CD4-positive, alpha-beta T cell treated with Interleukin-12 subunit alpha and Interleukin-12 subunit beta, for 1 hour (primary cell): ENCODE measurements at places on chromosomes 11 and 22.

- no peak for DNase-seq
Measured at GRCh38 chr11:46345131-46345597, 2.1 kb upstream of the DGKZ start.

DNA sequence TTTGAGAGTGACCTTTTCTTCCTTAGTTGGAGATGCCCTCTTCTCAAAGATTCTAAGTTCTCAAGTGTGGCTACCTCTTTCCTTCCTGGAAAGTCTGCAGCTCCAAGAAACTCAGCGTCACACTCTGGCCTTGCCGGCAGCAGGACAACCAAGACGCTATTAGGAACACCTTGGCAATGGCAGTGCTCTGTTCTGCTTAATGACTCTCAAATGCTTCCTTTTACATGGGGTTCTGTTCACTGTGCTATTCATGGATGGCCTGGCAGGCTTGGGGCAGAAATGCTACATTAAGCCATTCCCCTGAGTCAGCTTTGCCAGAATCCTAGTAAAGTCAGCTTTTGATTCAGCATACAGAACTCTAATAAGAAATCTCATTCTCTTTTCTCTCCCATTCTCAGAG, 25.9 kb downstream of the LARGE2 start:
- DNase-seq, result no peak

DNA sequence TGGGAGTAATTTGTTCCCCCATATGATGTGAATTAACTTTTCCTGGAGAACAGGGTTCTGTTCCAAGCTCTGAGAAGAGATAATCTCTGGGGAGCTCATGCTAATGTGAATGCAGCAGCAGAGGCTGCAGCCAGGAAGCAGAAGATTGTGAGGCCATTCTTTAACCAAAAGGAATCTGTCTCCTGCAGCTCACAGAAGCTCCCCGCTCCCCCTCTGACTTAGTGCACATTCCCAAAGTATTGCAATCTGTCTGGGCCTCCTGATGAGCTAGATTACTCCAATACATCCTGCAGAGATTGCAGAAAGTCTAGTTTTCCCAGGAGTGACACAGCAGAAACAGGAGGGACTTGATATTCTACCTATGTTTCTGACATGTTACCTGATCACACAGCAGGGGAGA, 420.6 kb upstream of the FAT3 start:
- no peak for DNase-seq

DNA sequence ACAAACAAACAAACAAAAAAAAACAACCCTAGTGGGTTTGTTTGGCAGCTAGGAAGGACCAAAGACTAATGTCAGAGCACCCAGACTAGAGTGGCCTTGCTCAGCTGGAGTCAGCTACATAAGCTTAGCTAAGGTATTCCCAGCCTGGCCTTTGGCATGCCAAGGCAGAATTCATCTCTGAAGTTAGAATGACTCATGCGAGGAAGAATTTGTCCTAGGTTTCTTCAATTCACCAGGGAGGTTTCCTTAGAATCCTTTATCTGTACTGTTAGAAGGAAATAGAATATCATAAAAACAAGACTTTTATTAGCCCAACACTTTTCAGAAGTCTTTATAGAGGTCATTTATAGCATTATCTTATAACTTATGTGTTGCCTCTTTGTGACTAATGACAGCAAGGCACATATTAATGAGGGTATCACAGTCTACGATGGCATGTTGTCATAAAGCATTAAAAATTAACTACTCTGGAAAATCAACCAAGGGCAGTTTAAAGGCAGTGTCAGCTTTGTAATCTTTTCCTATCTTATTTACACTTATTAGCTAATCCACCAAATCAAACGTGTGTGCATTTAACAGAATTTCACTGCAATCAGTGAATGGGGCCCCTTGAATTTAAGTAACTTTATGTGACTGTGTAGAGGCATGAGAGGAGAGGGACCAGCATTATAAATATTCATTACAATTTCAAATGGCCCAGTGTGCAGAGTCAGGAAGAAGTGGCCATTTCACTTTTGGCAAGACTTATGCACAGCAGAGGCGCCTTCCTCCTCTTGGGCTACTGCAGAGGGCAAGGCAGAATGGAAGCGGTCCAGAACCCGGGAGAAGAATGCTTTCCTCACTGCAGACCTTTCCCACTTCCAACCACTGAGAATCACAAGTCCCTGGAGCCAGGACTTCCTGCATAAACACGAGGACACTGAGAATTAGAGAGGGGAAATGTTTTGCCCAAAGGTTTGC, 36.3 kb downstream of the SLC5A1 start:
- no peak for DNase-seq

- no peak for DNase-seq
Measured at GRCh38 chr11:48900131-48900800, 83.4 kb downstream of the TRIM51G start.

GRCh38 chr11:26891501-26891900, 102.4 kb upstream of the FIBIN start:
- DNase-seq, result no peak
